CD8-positive, alpha-beta T cell (primary cell): ENCODE measurements at places on chromosomes 12 and 14. TPM values are rescaled to one million over a fixed set of nuclear protein-coding genes. Genes with fewer than 3 reads are reported as not detected.

Gene IFNG
- total RNA-seq, result 9.9 TPM

Gene GLIPR1L1
- not detected for total RNA-seq

Gene RNASE7
- total RNA-seq, result not detected

Gene INHBC
- 0.17 TPM for total RNA-seq

Gene PPP1R1A
- total RNA-seq, result not detected
